G401 (cell line): ENCODE measurements at places on chromosomes 1 and 21. TPM values are rescaled to one million over a fixed set of nuclear protein-coding genes. Genes with fewer than 3 reads are reported as not detected.

- no peak for DNase-seq
Measured at GRCh38 chr1:92797297-92797696, 12.4 kb upstream of the EVI5 start.

SPATA21 gene
- total RNA-seq, result not detected in 2 replicates

DNA sequence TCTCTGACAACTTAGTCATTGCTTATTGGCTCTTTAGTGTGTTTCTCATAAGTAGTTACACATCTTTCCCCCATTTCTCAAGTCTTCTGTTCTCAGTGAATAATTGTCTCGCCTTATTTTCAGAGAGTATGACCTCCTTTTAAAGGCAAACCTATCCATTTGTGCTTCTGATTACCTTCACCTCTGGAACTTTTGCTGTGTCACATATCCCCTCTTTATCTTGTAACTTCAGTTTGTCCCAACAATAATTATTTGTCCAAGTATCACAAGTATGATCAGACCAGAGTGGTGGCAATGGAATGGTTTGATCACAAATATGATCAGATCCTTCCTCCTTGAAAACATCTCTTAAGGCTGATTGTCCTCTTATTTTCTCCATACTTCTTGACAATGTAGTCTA is 5.3 kb upstream of the MRPS21 start:
- no peak for DNase-seq

PTGS2 gene
- not detected in 2 replicates for total RNA-seq

STUM gene
- not detected in 2 replicates for total RNA-seq

WNT4 gene
- 0.27 and 0.86 TPM in 2 replicates for total RNA-seq

- no peak for DNase-seq
Measured at GRCh38 chr1:237387144-237387505, 345.1 kb downstream of the RYR2 start.

- peak; percentile 16 for DNase-seq
Measured at GRCh38 chr1:201183209-201183608, 7.4 kb upstream of the IGFN1 start.

DNA sequence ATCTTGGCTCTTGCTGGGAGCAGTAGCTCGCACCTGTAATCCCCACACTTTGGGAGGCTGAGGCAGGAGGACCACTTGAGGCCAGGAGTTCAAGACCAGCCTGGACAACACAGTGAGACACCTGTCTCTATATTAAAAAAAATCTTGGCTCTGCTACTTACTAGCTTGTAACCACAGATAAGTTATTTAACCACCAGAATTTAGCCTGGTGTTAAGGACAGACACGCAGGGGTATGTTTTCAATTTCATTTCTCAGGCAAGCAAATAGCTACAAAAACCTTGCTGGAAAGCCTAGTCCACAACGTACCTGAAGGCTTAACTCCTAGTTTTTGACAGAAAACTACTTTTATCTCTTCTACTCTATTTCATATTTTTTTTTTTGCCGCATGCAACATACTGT is 24.8 kb upstream of the GFI1 start:
- DNase-seq, result no peak

DNA sequence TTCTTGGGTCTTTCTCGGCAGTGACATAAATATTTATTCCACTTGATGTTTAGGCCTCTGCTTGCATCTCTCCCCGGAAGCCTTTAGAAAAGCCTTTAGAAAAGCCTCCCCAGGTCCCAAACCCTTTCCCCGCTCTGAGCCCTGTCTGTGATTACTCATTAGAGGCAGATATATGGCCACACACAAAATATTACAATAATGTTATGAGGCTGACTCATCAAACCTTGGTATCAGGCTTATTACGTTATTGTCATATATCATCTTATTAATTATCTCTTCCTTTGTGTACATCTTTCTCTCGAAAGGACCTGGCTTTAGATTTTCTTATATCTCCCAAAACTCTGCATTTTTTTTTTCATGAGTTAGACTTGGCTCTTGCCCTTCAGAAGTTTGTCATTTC is 69.5 kb downstream of the FGGY start:
- DNase-seq, result no peak

DNA sequence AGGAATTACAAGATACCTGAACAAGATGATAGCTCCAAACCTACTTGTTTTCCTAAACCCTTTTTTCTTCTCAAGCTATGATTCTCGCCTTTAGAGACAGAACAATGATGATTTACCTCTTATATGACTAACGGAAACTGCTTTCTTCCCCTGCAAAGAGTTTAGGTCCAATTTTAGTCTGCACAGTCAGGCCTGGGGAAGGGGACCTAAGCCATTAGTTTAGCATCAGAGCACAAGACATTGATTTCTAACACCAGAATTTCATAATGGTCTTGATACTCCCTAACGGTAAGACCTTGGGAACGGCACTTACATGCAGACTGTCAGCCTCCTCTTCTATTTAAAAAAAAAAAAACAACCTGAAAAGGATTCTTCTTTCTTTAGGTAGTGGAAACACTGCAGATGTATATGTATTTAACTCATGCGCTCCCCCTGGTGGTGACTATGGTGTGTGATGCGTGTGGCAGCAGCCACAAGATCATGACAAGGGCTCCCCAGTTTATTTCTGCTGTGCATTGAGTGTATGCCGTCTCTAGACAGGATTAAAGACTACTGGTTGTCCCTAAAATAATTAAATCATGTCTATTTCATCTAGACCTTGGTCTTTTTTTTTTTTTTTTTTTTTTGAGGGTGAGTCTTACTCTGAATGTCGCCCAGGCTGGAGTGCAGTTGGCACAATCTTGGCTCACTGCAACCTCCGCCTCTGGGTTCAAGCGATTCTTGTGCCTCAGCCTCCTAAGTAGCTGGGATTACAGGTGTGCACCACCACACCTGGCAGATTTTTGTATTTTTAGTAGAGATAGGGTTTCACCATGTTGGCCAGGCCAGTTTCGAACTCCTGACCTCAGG is 37.3 kb upstream of the TMEM222 start:
- peak; percentile 87 for DNase-seq

DNA sequence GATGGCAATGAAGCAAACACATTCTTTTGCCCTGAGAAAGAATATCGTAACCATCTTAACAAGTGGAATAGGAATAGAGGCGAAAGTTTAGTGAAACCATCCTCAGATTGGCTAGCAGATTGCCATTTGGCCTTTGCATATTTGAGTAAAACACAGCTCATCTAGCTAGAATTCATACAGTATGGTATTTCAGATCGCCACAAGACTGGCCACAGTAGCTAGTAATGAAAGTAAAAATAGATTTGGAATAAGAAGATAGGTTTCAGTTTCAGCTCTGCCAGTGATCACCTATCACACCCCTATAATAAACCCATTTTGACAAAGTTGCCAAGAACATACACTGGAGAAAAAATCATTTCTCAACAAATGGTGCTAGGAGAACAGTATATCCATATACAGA is 294.9 kb downstream of the LRRIQ3 start:
- no peak for DNase-seq

ADGRL2 gene
- total RNA-seq, result not detected in 2 replicates

GRCh38 chr21:42835611-42836401 is 43.5 kb downstream of the WDR4 start:
- DNase-seq, result no peak

DNA sequence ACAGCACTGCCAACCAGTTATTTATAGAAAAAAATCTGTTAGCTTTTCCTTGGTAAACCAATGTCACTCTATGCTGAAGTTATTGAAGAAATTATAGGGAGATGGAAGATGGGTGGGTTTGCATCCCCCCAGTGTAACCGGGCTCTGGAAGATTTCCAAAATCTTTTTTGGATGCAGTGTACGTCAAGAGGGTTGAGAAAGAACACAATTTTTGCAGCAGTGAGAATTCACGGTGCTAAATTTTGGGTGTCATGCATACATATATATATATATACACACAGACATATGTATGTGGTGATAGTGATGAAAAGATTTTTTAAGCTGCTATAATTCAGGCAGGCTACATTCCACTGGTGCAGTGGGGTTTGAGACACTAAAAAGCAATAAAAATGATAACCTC is 91.4 kb upstream of the MAGI3 start:
- no peak for DNase-seq

DNA sequence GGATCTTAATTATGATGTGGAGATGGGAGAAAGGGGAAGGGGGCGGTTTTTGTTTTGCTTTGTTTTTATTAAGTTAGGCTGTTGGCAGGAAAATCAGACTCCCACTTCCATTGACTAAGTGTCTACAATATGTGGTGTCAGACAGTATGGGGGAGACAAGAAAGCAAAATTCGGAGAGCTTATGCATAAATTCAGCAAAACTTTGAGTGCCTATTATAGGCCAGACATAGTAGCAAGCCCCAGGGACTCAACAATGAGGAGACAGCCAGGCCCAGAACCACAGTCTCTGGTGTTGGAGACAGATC is 835 bp upstream of the TSPAN2 start:
- DNase-seq, result no peak

TMEM61 gene
- not detected in 2 replicates for total RNA-seq

GRCh38 chr1:207431508-207431907 is 22.6 kb upstream of the CR2 start:
- no peak for DNase-seq

GRCh38 chr21:46139686-46140085 is 15.7 kb downstream of the FTCD start:
- DNase-seq, result no peak

DNA sequence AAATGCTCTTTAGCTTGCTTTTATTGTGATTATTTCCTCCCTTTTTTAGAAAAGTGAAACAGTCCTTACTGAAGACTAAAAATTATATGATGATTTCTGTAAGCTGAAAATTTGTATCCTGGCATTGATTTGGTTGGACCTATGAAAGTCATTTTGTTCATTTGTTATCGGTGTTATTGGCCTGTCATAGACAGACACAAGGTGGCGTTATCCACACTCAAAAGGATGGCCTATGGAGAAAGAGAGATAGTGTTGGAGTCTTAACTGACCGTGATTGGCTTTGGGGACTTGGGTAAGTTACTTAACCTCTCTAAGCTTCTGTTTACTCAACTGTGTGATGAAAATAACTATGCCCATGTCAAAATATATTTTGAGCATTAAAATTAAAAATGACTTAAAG is 203.6 kb upstream of the CHODL start:
- peak; percentile 8 for DNase-seq

GRCh38 chr1:31145648-31146047 is 80.1 kb upstream of the PUM1 start:
- no peak for DNase-seq

GRCh38 chr1:153099461-153100045 is 5.2 kb upstream of the SPRR2E start:
- no peak for DNase-seq

GRCh38 chr1:246954126-246954525 is 22.4 kb upstream of the AHCTF1 start:
- no peak for DNase-seq

- DNase-seq, result no peak
Measured at GRCh38 chr21:40556442-40556968, 290.5 kb downstream of the DSCAM start.

DNA sequence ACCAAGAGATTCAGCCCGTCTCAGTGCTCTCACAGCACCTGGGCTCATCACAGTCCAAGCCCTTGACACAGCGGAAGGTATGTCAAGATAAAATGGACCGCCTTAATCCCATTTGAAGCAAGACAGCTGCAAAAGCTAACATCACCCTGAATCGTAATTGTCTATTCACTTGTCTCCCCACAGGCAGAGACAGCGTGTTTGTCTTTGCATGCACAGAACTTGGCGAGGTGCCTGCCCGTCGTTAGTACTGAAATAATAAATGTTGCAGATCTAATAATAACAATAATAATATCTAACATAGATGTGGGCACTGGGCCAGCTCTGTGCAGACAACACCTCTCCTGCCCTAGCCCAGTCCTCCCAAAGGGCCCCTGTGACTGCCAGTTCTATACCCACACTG is 271.7 kb downstream of the NPHP4 start:
- no peak for DNase-seq

- DNase-seq, result no peak
Measured at GRCh38 chr1:242813490-242814091, 289.1 kb upstream of the PLD5 start.

GCSAML gene
- not detected in 2 replicates for total RNA-seq

- no peak for DNase-seq
Measured at GRCh38 chr21:34850166-34850690, 181.4 kb downstream of the CLIC6 start.

GRCh38 chr1:100941098-100941527 is 45.2 kb downstream of the SLC30A7 start:
- no peak for DNase-seq

KRTAP19-3 gene
- total RNA-seq, result not detected in 2 replicates

- DNase-seq, result no peak
Measured at GRCh38 chr21:45313015-45313414, 25.3 kb upstream of the POFUT2 start.

DNA sequence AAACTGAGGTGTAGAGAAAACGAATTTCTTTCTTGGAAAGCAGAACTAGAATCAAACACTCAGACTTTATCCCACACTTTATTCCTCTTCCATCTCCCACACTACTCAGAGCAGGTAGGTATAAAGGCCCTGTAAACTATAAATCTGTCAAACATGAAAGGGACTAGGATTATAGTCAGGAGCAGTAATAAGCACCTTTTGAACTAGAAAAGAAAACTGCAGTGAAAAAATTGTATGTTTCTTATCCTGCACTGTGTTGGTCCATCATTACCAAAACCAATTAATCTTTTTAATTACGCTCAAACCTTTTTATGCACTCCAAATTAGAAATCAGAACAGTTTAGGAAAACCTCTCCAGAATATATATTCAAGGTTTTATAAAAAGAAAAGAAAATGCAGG is 47.6 kb downstream of the LPAR3 start:
- no peak for DNase-seq

SH2D5 gene
- 37.6 and 44.9 TPM in 2 replicates for total RNA-seq

GRCh38 chr1:228377664-228378089 is 29.0 kb downstream of the TRIM11 start:
- no peak for DNase-seq

- no peak for DNase-seq
Measured at GRCh38 chr1:212459656-212460055, 26.9 kb downstream of the NENF start.

DNA sequence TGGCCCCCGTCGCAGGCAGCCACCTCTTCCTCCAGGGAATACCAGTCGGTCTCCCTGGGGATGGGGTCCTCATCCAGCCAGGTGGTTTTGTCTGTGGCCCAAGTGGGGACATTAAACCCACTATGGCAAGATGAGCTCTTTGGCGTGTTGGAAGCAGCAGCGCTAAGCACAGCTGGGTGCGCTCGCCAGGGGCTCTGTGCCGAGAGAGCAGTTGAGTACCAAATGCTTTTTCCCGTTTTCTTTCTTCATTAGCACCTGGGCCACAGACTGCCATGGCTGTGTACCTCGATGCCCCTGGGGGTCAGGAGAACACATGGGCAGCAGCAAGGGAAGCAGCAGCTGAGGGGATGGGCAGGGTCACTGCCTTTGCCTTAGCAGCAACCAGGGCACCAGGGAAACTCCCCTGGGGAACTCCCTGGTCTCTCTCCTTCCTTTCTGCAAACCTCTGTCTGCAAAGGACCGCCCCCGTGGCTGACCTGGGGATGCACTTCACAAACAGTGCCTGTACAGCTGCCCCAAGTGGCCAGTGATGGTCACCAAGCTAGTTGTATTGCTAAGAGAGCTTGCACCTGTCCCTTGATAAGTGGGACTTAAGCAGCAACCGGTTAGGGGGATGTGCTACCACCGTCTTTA is 31.1 kb downstream of the EDARADD start:
- DNase-seq, result no peak
